ENCODE measurements at places on chromosomes 5 and 9.

DNA sequence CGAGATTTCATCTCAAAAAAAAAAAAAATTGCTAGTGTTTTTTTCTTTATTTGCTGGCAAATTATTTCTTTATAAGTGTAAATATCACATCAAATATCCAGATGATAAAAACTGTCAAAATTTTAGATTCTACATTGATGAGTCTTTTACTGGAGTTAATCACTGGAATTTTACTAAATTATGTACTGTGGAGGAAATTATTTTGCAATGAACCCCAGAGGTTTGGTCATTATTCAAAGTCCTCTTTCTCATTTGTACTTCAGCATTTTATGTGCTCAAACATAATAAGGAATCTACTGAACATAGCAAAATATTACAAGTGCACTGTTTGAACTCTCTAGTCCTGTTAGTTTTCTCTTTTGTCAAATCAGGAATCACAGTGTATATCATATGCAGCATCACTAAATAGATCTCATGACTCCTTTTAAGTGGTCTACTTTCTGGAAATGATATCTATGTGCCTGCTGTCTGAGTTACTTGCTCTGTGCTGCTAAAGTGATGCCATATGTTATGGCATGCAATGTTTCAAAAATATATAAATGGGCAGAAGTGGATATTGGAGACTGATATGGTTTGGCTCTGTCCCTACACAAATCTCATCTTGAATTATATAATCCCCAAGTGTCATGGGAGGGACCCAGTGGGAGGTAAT, 18.0 kb downstream of the OTULINL start:
- DNase-seq: no peak

- DNase-seq: no peak
Observed at GRCh38 chr9:107832871-107833270, 343.3 kb upstream of the KLF4 start.

DNA sequence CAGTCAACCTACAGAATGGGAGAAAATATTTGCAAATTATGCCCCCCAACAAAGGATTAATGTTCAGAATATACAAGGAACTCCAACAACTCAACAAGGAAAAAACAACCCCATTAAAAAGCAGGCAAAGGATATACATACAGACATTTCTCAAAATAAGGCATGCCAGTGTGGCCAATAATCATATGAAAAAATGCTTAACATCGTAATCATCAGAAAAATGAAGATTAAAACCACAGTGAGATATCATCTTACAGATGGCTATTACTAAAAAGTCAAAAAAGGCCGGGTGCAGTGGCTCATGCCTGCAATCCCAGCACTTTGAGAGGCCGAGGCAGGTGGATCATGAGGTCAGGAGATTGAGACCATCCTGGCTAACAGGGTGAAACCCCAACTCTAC, 103.2 kb downstream of the KLHL3 start:
- DNase-seq: no peak

DNA sequence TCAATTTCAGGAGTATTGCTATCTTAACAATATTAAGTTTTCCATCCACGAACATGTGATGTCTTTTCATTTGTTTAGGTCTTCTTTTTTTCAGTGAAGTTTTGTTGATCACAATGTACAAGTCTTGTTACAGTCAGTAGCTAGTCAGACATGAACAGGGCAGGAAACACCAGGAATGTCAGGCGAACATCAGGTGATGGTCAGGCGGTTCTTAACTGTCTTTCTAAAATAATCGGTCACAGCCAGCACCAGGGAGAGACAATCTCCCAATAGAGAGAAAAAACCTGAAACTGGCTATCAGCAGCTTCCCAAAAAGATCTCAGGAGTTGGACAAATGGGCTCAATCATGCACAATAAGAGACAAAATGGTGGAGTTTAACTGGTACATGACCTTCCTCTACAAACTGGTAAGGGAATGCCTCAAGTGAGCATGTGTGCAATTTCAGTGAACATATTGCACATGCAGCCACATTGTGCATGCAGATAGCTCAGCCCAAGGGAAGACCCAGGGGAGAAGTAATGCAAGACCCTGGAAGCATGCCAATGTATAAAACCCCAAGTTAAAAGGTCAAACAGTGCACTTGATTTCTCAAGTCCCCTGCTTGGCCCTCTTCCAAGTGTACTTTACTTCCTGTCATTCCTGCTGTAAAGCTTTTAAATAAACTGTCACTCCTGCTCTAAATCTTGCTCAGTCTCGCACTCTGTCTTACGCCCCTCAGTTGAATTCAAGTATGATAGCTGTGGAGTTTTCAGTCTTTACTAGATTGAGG, 176.1 kb upstream of the RASEF start:
- no peak for DNase-seq

GRCh38 chr5:122745597-122745996, 29.3 kb upstream of the SNX2 start:
- DNase-seq: no peak

All from HEK293T (cell line).